Stimulated activated CD8-positive, alpha-beta memory T cell treated with anti-CD3 and anti-CD28 coated beads, Interleukin-12 subunit alpha, Interleukin-12 subunit beta, amount 100 ng/mL, for 1 hour (primary cell): ENCODE measurements at places on chromosomes 12 and 14.

GRCh38 chr14:54489731-54490444 lies 1.1 kb upstream of the GMFB start:
- DNase-seq: no peak

DNA sequence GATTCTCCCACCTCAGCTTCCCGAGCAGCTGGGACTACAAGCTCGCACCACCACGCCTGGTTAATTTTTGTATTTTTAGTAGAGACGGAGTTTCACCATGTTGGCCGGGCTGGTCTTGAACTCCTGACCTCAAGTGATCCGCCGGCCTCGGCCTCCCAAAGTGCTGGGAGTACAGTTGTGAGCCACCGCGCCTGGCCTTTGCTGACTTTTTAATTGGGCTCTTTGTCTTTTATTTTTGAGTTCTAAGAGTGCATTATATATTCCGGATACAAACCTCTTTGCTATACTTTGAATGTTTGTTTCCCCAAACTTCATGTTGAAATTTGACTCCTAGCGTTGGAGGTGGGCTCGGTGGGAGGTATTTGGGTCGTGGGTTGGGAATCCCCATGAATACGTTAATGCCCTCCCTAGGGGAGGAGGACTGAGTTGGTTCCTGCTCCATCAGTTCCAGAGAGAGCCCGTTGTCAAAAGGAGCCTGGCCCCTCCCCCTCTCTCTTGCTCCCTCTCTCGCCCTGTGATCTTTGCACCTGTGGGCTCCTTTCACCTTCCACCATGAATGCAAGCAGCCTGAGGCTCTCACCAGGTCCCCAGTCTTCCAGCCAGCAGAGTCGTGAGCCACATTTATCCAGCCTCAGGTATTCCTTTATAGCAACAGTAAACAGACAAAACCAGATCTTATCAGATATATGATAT lies 103.2 kb upstream of the EVL start:
- DNase-seq: no peak

- no peak for DNase-seq
Measured at GRCh38 chr12:118633071-118633470, 256.7 kb downstream of the SUDS3 start.

- DNase-seq: no peak
Measured at GRCh38 chr12:132329720-132330548, 545 bp upstream of the GALNT9 start.

- DNase-seq: no peak
Measured at GRCh38 chr14:105891631-105892452, 365.5 kb downstream of the TMEM121 start.

DNA sequence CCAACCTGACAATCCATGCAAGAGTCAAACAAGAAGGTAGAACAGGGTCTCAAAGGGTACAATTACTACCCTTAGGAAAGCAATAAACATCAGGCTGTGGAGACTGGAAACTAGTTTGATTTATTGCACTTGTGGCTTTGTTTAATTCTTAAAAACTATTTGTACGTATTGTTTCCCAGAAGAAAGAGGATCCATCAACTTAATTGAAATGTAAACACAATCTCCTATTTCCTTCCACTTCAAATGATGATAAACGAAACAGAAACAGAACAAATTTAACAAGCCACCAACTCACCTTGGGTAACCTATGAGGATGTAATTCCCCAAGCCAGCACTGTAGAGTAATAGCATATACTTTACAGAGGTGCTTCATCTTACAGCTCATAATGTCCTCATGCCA lies 8.0 kb downstream of the STXBP6 start:
- no peak for DNase-seq

- no peak for DNase-seq
Measured at GRCh38 chr14:99853206-99853605, 60.0 kb downstream of the EML1 start.

GRCh38 chr12:118053071-118053985 lies 7.7 kb downstream of the WSB2 start:
- no peak for DNase-seq

DNA sequence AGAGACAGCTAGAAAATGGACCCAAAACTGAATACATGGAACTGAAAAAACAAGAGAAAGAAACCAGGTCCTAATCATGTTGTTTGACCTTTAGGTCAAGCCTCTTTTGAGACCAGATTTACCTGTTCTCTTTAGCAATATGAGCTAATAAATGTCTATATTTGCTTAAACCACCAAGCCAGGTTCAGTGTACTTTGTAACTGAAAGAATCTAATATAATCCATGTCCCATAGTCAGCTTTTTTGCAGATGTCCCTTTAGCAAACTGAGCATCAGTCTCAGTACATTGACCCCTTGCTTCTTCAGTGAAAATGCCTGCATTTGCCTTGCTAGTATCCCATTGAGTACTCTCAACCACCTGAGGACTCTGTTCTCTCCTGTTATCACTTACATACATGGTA lies 61.7 kb downstream of the PLCZ1 start:
- no peak for DNase-seq

DNA sequence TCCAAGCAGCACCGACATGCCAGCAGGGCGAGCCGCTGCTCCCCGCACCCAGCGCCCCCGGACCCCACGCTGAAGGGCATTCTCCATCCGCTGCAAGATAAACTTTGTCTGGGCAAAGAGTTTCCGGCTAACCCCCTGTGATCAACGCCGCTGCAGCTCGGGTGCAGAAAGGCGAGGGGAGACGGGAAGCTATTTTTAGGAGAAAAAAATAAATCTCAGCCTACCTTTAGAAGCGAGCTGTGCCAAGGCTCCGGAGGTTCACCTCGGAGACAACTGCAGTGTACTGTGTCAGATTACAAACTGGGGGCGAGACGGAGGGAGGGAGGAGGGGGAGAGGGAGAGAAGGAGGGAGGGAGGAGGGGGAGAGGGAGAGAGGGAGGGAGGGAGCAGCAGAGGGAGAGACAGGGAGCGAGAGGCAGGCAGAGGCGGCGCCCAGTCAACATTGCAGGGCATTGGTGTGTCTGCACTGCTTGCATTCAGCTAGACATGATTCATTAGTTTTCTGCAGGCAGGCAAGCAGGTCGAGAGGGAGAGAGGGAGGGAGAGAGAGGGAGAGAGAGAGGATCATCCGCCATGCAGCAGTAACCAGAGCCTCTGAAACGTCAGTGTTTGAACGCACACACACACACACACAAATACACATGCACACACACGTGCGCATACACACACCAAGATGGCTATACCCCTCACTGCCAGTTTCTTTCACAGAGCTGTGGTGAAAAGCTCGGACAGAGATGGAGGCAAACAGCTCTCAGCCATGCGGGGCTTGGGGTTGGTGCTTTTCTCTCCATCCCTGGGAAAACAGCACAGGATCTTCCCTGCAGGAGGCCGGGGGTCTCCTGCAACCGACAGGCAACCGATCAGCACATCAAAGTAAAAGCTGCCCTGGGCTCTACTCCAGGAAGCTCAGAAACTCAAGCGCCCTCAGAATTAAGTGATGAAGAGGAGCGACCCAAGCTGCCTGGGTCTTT lies at the start of gene RIMBP2:
RIMBP2 (minus strand) TSS at position 302 of the 971 bp plus-strand sequence. CDS start 237,286 bp downstream, outside the sequence.
- no peak for DNase-seq

DNA sequence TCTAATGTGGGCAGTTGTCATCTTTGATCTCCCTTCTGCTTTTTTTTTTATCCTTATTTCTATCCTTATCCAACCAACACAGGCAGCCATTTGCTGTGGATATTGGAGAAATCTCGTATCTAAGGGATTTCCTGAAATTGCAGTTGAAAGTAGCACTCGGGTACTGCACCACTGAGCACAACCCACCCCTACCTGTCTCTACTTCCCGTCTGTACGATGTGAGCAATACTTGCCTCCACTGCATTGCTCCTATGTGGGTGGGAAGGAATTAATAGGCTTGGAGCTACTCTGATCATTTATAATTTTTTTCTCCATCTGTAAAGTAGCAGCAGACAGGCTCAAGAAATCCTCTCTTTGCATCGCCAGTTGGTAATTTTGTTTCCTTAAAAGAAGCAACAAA lies 300.4 kb downstream of the SNAPC1 start:
- no peak for DNase-seq

- no peak for DNase-seq
Measured at GRCh38 chr12:124363353-124363965, 68.6 kb downstream of the RFLNA start.

- no peak for DNase-seq
Measured at GRCh38 chr12:26606911-26607310, 226.1 kb downstream of the ITPR2 start.

DNA sequence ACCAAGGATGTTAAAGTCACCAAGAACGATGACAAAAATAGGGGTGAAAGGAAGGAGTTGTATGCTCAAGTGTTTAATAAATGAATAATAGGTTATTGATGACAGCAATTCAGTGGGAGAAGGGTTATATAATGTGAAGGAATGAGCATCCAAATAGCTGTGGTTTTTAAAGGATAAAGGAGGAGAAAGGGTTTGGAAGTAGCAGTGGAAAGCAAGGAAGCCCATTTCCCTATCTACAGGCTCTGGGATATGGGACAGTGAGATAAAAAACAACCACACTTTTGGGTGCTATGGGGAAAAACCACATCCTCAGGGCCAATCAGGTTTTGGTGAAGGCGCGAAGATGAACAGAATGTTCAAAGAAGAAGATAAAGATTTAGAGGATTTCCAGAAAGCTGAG lies 258.6 kb downstream of the ZFP36L1 start:
- no peak for DNase-seq

DNA sequence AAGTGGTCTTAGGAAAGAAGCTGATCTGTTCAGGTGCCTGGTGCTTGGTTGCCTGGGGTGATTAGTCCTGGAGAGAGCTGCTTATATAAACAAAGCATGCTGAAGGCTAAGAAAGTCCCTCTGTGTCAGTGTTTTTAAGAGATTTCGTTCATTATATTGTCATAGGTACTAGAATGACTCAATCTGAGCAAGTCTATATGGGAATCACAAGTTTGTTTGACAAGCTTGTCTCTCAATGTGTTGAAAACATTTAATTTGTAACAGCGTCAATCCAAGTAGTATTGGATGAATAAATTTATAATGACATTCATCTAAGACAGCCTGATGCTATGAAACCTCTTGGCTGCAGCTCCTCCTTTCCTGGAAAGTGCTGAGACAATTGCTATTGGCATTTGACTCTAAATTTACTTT lies 256.3 kb downstream of the TMTC2 start:
- DNase-seq: no peak

GRCh38 chr14:92389598-92390158 lies 66.7 kb downstream of the SLC24A4 start:
- DNase-seq: no peak

- no peak for DNase-seq
Measured at GRCh38 chr12:64088431-64089349, 133.4 kb downstream of the KICS2 start.

DNA sequence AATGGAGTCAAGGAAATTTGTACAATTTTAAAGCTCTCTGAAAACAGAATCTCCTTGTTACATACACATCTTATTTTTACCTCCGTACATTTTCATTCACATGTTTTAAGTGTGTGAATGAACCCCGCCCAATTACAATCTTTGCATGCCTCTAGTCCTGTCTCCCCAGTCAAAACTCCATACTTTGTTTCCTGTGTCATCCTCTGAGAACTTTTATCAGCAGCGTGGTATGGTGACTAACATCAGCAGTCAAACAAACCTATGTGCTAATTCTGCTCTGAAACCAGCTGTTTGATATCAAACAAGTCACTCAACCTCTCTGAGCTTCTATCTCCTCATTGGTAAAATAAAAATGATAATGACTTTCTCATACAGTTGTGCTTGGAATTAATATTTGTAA lies 15.8 kb upstream of the ERGIC2 start:
- no peak for DNase-seq

DNA sequence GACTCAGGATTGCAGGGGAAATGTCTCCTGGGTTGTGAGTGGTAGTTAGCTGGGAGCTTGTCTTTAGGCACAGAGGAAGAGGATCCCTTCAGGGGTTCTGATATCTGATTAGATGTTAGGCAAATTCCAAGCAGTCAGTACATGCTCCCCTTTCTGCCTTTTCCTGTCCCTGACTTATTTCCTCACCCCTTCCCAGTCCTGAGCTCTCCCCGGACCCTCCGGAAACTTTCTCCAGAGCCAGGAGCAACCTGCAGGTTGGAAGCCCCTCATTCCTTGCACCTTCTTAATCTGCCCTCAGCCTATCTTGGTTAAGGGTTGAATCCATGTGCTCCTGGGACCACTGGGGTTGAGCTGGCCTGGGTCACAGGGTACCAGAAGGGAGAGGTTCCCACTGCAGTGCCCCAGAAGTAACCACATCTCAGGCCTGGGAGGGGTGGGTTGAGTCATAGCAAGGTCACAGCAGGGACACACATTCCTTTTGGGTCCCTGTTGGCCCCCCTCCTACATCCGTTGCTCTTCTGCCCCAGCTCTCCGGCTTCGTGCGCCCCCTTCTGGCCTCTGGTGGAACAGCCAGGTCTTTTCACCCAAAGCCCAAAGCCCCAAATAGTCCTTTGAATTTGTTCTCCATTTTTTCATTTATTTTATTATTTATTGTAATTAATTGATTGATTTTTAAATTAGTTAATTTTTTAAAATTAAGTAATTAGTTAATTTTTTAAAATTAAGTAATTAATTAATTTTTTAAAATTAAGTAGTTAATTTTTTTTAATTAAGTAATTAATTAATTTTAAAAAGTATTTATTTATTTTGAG lies 1.8 kb downstream of the IGFBP6 start:
- DNase-seq: peak; percentile 84

- no peak for DNase-seq
Measured at GRCh38 chr12:52763991-52764390, 13.2 kb downstream of the KRT76 start.

- DNase-seq: no peak
Measured at GRCh38 chr12:132430838-132431774, 58.8 kb upstream of the FBRSL1 start.

DNA sequence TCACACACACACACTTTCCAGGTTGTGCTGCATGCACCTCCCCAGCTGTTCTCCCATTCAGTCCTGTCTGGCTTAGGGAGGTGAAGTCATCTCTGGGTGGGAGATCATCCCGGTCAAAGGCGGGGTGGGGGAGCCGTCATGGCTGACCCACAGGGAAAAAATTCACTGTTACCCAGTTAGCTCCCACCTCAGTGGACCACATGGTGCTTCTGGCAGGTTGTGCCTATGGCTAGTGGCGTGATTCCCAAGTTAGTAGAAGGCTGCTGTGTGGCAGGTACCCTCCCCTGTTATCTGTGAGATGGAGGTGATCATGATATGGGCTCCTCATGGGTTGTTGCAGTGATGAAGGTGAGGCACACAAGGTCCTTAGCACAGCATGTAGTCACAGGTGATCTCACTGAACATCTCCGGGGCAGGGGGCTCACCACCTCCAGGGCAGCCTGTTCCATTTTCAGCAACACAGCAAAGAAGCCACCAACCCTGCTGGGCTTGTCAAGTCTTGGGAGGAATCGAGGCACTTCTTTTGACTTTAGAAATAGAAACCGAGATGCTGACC lies 154.9 kb upstream of the CCND2 start:
- no peak for DNase-seq

GRCh38 chr12:5479761-5480160 lies 47.9 kb downstream of the NTF3 start:
- DNase-seq: no peak

DNA sequence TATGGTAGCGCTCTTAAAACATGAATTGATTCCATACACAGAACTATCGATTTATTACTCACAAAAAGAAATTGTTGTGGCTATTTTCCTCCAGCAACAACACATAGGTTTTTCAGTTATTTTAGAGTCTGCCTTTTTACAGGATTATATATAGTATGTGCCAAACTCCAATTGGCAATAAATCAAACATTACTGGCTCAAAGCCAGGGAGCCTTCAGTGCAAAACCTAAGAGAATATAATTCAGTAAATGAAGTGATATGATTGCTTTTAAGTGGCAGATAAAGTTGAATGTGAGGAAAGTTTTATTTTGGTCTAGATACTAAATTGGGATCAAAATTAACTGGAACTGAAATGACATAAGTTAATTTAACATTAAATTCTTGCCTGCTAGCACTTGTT lies 234.8 kb downstream of the PIK3C2G start:
- DNase-seq: no peak
